ENCODE measurements at places on chromosomes 7 and 10.

GRCh38 chr7:29950480-29950879, 39.1 kb downstream of the SCRN1 start:
- DNase-seq: no peak

- no peak for DNase-seq
These were observed 56.9 kb downstream of the CTBP2 start for GRCh38 chr10:125103466-125103865.

DNA sequence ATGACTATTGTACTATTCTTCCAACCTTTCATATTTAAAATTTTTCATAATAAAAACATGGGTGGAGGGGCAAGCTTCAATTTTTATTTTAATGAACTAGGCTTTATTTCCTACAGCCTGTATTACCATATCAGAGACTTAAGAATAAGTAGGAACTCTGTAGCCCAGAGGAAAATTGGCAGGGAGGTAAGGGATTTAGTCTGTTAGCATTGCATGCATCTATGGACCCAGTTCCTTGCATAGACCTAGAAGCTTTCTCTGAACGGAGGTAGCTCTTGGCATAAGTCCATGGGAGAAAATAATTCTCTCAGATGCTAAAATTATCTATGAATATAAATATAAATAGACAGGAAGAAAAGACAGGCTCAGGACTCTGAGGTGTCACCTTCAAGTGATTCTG, 31.4 kb upstream of the CCDC6 start:
- DNase-seq: no peak

GRCh38 chr10:31908157-31908556, 20.5 kb downstream of the ARHGAP12 start:
- DNase-seq: no peak

GRCh38 chr10:102538811-102539210, 35.0 kb downstream of the SUFU start:
- no peak for DNase-seq

DNA sequence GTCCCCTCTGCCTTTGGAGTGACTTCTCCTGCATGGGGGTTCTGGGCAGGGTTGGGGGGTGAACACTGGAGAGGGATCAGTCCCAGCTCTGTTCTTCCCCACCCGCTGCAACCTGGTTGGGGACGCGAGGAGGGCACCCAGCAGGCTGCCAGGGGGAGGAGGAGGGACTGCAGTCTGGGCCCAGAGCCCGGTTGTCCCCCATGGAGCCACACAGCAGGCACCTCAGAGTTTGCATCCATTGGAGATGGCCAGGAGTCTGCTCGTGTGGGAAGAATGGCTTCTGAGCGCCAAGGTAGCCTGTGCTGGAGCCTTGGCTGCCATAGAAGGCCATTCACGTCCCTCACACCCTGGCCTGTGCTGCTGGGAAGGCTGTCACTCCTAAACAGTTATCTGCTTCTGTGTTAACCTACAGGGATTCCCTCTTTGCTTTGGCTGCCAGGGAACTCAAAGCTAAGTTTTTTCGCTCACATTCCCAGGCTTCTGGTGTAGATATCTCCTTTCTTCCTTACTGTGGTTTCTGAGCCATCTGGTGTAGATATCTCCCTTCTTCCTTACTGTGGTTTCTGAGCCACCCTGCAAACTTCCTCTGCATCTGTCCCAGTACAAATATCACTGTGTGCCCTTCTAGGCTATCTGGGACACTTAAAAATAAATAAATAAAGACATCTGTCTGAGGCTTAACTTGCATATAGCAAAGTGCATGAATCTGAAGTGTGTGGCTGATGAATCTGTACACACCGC, 133.7 kb downstream of the LHPP start:
- no peak for DNase-seq

DNA sequence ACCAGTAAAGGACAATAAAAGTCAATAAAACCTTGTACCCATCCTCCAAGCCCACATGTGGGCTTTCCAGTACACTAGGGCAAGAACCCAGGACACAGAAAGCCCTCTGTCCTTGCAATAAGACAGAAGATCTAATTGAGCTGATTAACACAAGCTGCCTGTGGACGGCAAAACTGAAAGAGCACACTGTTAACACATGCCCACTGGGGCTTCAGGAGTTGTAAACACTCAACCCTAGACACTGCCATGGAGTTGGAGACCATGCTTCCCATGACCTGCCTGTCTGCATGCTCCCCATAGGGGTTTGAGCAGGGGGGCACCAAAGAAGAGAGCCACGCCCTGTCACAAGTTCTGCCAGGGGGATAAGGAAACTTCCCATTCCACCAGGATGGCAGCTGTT, 22.6 kb upstream of the WIPF3 start:
- DNase-seq: no peak

GRCh38 chr10:101139421-101139911, 8.4 kb downstream of the TLX1 start:
- no peak for DNase-seq

DNA sequence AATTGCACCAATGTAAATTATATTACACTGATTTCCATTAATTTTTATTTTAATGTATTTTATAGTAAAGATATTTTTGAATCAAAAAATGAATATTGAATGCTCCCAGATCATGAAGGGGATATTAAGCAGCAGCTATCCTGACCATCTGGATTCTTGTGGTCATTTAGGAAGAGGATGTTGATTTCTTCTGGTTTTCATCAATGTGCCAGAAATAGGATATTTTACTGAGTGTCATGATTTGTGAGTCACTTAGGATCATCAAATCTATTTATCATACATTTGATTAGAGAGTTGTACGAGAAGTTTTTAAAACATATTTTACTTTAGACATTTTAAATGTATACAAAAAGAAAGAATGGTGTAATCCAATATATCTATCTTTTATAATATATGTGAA, 366.3 kb upstream of the CHRM2 start:
- no peak for DNase-seq

GRCh38 chr7:69696054-69696591, 97.8 kb downstream of the AUTS2 start:
- DNase-seq: no peak

GRCh38 chr10:129410688-129411392, 56.2 kb upstream of the MGMT start:
- no peak for DNase-seq

DNA sequence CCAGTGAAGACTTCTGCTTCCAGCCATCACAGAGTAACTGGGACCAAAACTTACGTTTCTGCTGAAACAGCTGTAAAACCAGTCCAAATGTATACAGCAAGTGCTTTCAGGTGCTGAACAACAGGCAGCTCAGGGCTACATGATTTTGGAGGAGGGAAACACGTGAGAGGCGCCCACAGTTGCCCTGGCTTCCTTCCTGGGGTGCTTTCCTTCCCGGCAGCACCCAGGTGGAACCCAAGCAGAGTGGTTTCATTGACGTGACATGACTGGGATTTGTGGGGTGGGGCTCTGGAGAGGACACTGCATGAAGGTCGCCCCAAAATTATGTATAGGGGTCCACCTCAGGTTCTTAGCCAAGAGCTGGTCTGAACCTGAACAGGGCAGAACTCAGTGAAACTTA, 34.2 kb downstream of the IL2RA start:
- DNase-seq: no peak

DNA sequence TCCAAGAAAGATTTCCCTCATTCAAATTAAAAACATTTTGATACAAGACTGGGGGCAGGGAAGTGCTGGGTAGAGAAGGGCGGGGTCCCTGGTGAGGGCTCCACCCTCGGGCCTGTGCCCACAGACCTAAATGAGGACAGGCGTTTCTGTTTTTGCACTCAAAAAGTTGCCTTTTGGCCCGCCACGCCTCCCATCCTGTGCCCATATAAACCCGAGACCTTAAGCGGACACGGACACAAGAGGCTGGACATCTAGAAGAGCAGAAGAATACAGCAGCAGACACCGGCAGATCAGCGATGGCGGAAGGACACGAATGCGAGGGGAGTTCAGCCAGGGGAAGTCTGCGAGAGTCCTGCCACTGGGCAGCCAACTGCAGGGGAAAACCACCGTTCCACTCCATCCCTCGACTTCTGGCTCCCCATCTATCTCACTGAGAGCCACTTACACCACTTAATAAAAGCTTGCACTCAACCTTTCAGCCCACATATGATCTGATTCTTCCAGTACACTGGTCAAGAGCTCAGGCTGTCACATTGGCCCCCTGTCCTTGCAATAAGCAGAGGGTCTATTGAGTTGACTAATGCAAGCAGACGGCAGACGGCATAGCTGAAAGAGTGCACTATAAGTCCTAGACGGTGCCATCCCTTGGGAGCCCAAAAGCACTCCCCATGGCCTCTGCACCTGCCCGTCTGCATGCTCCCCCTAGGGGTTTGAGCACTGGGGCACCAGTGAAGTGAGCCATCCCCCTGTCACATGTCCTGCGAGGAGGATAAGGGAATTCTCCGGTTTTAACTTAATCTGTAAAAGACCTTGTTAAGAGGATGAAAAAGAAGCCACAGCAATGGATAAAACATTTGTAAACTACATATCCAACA, 181.8 kb upstream of the PRSS1 start:
- no peak for DNase-seq

GRCh38 chr7:38335492-38336147, 62.2 kb upstream of the TARP start:
- peak; percentile 97 for DNase-seq

- DNase-seq: peak; percentile 58
These were observed 14.6 kb upstream of the FZD1 start for GRCh38 chr7:91249506-91250233.

DNA sequence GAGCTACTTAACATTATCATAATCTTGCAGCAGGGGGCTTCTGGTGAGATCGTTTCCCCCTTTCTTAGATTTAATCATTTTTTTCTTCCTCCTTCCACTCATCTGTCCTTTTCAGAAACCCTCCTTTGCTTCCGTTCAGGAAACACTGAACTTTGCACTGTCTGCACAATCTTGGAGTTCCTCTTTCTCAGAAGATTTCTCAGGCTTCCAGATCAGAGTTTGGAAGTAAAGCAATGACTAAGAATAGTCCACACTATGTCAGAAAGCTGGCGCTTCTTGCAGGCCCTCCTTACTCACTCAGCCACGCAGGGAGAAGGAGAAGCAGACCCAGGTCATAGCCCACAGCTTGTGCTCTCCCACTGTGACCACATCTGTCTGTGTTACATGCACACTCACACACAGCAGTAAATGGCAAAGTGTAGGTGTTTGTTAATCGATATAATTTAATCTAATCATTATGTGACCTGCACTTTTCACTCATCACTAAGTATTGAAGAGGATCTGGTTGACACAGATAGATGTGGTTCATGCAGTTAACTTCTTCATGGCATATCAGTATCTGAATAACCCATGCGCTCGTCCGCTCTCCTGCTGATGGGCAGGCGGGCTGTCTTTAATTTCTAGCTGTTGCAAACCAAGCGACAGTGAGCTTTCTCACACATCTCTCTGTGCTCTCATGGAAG, 30.2 kb downstream of the ALOX5 start:
- no peak for DNase-seq

- DNase-seq: no peak
These were observed 148.8 kb downstream of the NOC3L start for GRCh38 chr10:94213980-94214379.

DNA sequence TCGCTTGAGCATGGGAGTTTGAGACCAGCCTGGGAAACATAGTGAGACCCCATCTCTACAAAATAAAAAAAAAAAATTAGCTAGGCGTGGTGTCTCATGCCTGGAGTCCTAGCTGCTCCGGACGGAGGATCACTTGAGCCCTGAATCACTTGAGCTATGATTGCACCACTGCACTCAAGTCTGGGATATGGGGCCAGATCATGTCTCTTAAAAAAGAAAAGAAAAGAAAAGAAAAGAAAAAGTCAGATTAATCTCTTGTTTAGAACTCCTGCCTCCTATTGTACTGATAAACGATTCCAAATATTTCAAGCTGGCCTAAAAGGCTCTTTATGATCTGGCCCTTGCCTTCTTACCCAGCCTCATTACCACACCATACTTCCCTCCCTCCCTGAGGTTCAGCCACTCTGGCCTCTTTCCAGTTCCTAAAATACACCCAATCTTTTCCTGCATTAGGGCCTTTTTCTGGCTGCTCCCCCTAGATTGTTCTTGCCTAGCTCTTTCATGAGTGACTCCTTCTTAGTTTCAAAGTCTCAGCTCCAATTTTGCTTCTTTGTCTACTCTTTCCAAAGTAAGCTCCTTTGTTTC, 41.7 kb downstream of the VCL start:
- DNase-seq: no peak

DNA sequence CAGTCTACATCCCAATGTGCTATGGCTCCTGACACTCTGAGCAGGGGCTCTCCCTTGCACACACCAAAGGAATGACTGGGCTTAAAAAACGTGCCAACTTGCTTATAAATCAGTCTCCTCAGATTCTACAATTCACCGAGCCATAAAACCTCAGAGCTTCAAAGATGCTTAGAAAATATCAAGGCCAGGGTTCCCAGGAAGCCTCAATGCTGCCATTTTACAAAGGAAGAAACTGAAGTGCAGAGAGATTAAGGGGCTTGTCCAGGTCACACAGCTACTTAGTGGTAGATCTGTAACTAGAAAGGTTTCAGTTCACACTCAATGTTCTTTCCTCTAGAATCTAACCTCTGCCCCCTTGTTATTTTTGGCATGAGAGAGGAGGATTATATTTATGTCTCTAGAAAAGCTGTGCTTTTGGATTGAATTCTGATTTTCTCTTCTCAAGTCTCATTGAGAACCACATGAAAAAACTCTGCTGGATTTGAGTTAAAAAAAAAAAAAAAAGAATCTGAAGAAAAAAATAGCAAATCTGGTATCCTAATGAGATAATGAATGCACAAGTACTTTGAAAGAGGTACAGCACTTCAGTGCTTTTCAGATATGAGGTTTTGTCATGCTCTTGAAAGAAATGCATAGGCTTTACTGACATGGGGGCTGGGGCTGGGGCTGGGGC, 22.3 kb upstream of the TSPAN33 start:
- DNase-seq: no peak

DNA sequence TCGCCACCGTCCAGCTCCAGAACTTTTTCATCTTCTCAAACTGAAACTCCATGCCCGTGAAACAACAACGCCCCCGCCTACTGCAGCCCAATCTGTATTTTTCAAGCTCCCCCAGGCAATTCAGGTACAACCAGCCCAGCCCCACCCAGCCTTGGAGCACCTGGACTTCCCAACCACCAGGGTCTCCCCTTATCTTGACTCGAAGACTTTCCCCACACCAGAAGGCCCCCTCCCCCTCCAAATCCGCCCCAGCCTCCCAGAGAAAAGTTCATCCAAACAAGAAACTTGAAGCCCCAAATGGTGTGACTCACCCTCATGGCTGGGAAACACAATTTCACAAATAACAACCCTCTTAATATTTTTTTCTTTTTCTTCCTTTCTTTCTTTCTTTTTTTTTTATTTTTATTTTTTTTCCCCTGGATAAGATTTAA, 10.6 kb downstream of the ZCCHC24 start:
- DNase-seq: peak; percentile 30

GRCh38 chr7:36749282-36749960, 25.1 kb upstream of the AOAH start:
- peak; percentile 80 for DNase-seq

DNA sequence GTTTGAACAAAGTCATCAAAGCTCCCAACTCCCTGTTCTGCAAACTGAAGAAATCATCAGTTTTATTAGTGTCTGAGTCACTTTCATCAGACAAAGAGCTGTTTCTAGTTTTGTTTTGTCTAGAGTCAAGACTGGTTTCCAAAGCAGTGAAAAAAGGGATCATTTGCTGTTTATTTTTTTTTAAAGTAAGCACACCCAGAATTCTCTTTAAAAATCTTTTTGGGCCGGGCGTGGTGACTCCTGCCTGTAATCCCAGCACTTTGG, 972.0 kb upstream of the CELF2 start:
- DNase-seq: no peak

All from A172 (cell line).